Central memory CD8-positive, alpha-beta T cell (primary cell): ENCODE measurements at places on chromosomes 7 and 10.

DNA sequence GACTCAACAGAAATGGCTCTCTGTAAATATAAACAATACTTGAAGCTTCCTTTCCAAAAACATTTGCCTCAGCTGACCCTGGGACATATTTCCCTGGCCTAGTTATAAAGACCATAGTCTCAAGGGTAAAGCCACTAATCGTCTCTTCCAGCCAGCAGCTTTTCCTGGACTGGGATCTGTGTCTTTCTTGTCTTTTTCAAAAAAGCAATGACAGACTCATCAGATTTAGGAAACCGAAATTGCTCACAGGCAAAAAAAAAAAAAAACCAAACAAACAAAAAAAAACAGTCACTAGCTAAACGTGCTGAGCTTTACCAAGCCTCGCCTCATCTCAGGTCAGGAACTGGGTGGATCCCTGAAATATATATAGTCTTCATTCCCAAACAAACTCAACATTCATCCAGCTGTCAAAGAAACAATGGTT, 23.5 kb downstream of the STN1 start:
- DNase-seq = no peak

- DNase-seq = no peak
Observed at GRCh38 chr7:90621747-90622140, 25.6 kb downstream of the CDK14 start.

GRCh38 chr10:77713521-77714280, 76.1 kb upstream of the KCNMA1 start:
- DNase-seq = no peak

DNA sequence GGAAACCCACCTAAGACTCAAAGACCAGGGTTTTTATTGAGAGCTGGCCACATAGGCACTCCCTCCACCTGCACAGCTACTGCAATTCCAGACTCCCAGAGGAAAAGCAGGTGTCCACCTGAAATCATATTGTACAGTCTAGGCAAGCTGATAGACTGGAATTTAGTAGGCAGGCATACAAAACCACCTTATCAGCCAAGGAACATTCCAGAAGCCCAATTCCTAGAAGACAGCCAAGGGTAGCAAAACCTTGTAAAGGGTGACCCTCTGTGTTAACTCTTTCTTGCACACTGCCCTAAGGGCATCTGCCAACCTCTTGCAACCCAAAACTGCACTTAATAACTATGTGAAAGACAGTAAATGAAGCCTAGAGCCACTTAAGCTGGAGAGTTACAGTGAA, 5.3 kb downstream of the TMEM176A start:
- no peak for DNase-seq

DNA sequence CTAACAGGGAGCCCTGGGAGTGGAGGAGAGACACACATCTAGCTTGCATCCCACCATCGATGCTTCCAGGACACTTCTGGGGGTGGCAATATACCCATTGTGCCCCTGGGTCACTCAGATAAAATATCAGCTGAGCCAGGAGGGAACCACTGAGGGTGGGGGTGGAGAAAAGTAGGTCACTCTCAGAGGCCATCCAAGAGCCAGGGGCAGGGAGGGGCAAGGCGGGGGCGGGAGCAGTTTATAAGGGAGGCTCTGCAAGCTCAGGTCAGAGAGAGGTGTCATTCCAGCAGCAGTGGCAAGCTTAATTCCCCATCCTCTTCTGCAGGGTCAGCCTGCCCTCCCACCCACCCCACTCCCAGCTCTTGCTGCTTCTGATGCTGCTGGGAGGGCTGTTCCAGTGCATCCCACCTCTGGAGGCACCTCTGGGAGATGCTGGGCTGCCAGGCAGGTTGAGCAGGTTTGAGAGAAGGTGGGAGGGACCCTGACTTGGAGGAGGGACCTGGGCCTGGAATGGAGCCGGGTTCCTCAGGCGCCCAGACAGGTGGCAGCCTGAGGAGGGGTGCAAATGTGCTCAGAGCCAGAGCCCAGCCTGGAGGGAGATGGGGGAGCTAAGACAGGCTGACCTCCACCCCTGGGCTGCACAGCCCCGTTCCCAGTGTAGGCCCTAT, 20.1 kb upstream of the TLX1 start:
- DNase-seq = no peak

DNA sequence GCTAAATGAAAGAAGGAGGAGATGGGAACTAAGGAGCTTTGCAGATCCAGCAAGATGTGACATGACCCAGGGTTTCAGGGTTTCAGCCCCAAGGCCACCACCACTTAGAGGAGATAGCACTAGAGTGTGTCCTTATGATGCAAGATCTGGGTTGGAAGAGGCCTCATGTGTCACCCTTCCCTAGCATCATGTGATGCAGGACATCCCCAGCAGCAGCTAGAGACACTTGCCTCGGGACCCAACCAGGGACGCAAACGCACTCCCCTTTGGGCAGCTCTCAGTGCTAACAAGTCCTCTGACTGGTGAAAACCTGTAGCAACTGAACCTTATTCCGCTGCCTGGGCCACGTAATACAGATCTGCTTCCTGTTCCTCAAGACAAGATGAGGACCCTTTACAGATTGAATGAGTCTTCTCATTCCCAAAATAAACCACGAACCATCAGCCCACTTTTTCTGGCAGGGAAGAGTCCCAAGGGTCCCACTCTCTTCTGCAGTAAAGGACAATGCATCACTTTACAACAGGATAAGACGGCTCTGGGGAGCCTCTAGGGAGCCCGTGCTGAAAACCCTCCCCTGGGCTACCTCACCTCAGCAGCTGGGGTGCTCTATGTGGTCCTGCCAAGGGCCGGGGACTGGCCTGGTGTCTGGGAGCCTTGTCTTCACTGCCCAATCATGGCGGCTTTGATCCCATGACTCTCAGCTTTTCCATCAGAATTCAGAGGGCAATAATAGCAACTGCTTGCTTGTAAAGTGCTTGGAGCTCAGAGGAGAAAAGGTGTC, 44.8 kb upstream of the GDF10 start:
- DNase-seq = no peak

- no peak for DNase-seq
Observed at GRCh38 chr10:67471022-67471421, 225.0 kb downstream of the CTNNA3 start.

DNA sequence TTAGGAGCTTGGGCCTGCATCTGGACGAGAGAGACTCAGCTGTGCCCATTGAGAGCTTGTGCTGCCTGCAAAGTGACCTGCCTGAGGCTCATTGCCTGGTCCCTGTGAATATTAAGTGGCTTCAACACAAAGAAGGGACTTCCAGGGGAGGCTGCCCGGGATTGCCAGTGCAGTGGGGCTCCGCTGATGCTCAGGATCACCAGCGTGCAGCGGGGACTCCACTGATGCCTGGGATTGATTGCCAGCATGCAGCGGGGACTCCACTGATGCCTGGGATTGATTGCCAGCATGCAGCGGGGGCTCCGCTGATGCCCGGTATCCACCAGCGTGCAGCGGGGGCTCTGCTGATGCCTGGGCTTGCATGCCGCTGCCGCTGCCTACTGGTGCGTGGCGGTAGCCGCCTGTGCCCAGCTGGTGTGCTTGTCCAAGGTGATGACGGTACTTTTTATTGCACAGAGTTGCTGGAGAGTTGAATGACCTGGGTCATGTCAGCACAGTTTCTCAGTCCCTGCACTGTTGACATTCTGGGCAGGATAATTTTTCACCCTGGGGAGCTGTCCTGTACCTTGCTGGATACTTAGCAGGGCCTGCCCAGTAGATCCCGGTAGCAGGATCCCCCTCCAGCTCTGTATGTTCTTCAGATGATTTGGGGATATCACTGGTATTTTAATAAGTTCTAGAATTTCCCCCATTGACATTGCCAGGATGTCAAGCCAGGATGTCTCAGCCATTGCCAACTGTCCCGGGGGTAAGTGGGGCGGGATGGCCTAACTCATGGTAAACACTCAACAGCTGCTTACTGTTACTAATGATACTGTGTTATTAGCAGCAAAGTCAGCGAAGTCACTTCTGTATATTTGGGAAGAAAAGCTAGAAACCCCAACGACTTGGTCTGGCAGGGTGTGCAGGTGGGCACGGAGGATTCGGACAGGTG, 13.0 kb downstream of the DOCK1 start:
- DNase-seq = no peak

- no peak for DNase-seq
Observed at GRCh38 chr7:40219917-40220316, 85.1 kb downstream of the SUGCT start.

DNA sequence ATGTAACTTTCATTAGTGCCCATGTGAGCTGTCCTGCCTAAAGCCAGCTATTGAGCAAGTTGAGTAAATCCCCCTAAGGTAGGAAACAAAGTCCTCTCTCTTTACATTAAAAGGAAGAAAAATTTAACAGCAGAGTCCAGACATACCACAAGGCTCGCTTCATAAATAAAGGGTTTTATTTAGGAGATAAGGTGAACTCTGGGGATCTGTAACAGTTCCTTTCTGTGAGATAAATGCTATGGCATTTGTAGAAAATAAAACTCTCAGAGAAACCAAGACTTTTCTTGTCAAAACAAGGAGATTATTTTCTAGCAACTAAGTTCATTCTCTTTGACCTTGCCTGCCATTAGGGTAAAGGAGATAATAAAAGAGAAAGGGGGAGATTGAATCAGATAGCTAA, 32.3 kb upstream of the LYZL1 start:
- no peak for DNase-seq

- DNase-seq = no peak
Observed at GRCh38 chr7:111992601-111993000, 213.6 kb downstream of the DOCK4 start.

- DNase-seq = peak; percentile 37
Observed at GRCh38 chr7:131546583-131547141, 9.8 kb downstream of the PODXL start.

GRCh38 chr7:30931929-30932540, 20.4 kb downstream of the AQP1 start:
- no peak for DNase-seq

DNA sequence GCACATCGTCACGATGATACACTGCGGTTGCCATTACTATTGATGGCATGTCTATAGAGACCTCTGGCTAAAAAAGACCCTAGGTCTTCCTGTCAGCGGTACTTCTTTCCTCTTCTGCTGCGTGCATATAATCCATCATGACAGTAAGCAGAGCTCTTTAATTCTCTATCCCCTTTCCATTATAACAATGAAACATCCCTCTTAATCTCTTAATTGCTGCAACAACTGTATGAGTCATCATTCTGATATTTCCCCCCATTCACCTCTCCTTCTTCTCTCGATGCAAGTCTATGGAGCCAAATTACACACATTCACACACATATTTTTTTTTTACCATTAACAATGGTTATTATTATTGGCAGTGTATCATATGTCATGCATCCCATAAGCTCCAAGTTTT, 45.2 kb upstream of the AKR1E2 start:
- no peak for DNase-seq

- DNase-seq = no peak
Observed at GRCh38 chr7:3598854-3599253, 297.8 kb downstream of the SDK1 start.

GRCh38 chr10:99667108-99667751, 7.9 kb downstream of the ENTPD7 start:
- DNase-seq = no peak

DNA sequence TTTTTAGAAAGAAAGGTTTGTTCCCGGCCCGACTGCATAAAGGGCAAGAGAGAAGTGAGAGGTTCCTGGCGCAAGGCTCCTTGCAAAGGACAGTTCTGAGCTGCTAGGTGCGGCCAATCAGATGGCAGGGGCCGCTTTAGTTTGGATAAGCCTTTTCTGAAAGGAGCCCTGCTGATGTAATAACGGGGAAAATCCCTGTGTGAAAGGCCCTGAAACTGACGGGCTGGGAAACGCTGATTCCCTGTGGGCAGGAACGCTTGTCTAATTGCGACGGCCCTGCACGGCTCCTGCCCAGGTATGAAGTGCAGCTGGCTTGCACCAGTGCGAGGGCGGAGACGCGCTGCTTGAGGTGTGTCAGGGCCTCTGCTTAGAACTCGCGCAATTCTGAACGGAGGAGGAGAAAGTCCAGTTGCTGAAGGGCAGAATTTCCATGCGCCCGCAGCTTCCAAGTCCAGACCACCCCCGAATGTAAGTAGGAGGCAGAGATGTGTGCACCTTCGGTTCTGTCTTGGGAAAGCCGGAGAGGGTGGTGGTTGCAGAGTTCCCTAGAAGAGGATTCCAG, 30.5 kb downstream of the TACC2 start:
- DNase-seq = no peak

GRCh38 chr10:131000743-131001142, 310.8 kb downstream of the TCERG1L start:
- DNase-seq = no peak

GRCh38 chr10:121404611-121405010, 193.6 kb downstream of the FGFR2 start:
- DNase-seq = no peak

- no peak for DNase-seq
Observed at GRCh38 chr10:123455861-123456260, 210.3 kb upstream of the GPR26 start.

GRCh38 chr7:389911-390601, 100.1 kb downstream of the FOXL3 start:
- no peak for DNase-seq

DNA sequence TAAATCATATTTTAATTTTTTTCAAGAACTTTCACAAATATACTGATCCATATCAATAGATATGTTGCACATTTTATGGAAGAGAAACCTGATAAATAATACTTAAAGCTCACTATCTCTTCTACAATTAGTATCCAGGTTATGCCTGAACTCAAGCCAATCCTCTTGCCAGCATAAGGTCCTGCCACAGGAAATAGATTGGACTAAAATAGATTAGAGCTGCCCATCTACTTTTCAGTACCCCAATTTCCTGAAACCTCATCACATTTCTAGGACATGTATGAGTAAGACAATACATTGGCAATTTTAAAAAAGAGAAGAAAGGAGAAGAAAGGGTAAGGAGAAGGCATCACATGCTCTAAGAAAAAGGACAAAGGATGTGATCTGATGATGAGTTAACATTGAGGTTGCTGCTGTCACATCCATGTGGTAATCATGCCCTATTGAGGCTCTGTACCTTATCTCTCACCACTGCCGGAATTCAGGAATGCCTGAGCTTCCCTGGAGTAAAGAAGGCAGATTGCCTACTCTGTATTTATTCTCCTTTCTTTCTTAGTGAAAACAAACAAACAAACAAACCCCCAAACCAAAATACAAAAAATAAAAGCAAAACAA, 199.7 kb downstream of the ANK3 start:
- no peak for DNase-seq

GRCh38 chr7:37362802-37363201, 85.9 kb downstream of the ELMO1 start:
- no peak for DNase-seq
